AG20443 (cell line): ENCODE measurements at places on chromosomes 11 and 22.

DNA sequence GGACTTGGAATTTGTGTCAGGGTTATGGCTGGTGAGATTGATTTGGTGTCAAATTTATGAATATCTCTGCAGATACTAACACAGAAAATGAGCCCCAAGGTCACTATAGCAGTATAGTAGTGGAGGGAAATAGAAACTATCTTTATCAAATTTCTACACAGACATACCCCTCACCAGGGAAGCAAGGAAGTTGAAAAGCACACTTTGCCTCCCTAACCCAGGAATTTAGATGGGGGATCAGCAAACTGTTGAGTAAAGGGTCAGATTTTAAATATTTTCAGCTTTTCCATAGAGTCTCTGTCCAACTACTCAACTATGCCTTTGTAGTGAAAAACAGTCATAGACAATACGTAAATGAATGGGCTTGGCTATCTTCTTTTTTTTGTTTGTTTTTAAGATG, 12.8 kb downstream of the CRKL start:
- no peak for DNase-seq

- DNase-seq: no peak
These were observed 147.5 kb downstream of the TMEM135 start for GRCh38 chr11:87185228-87185627.

- peak; percentile 87 for DNase-seq
These were observed 678 bp upstream of the INPPL1 start for GRCh38 chr11:72223615-72224563.

DNA sequence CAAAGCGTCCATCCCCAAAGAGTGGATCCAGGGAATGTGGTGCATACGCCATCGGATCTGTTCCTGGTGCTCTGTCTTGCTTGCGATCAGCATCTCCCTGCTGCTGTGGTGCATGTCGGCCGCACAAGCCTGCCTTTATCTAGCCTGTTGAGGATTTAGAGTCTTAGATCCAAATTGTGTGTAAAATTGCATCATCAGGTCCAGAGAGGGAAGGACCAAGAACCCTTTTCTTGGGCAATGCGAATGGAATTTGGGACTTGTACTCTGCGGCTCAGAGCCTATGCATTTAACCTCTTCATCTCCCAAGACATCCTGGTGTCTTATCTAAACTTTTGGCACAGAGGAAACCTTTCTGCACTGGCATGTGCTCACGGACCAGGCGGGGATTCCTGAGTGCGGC, 1238.7 kb downstream of the TBC1D22A start:
- DNase-seq: no peak

- peak; percentile 27 for DNase-seq
These were observed 179.0 kb downstream of the GRM5 start for GRCh38 chr11:88886796-88887195.

DNA sequence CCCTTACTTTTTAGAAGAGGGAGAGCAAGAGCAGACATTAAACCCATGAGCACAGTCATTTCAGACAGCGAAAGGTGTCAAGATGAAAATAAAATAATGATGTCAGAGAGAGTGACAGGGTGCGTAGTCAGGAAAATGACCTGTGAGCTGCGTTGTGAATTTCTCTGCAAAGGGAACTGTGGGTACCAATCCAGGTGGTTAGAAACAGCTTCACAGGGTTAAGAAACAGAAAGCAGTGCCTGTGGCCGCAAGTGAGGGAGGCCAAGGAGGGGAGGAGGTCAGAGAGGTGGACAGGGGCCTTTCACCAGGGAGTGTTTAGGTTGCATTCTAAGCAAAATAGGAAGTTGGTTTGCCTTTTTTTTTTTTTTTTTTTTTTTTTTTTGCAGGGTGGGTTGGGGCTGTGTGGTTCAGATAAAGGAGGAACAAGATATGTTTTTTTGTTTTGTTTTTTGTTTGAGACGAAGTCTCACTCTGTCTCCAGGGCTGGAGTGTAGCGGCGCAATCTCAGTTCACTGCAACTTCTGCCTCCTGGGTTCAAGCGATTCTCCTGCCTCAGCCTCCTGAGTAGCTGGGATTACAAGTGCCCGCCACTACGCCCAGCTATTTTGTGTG, 7.9 kb downstream of the TIGD3 start:
- no peak for DNase-seq

- no peak for DNase-seq
These were observed 154.3 kb upstream of the TBCEL start for GRCh38 chr11:120869516-120870011.

DNA sequence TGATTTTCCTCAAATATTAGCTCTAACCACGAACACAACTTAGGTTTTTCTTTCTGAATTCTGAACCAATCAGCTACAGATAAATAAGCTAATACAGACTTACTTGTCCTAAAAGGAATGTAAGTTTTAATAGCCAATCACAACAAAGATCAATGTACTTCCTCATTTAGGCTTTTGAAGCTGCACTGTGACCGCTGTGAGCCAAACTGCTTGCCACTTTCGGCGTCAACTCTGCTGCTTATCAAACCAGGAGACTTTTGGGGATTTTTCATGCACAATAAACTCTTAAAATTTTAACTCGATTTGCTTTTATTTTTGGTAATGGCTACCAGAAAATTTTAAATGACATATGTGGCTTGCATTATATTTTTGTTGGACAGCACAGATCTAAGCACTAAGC, 92.5 kb downstream of the TMPRSS5 start:
- no peak for DNase-seq

DNA sequence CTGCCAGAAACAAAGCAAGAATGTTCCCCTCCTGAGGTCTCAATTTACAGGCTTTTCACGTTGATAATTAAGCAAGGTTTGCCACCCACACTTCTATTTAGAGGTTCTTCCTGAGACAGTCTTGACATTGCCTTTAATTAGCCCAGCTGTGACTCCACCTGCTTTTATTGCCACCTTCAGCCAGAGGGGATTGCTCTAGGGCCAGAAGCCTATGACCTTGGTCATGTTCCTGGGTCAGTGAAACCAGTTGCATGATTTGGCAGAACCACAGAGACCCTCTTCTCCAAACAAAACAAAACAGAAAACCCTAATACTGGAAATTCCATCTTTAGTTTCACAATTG, 89.8 kb downstream of the APIP start:
- no peak for DNase-seq

GRCh38 chr11:1422481-1422880, 32.7 kb downstream of the BRSK2 start:
- no peak for DNase-seq

GRCh38 chr11:133082841-133083488, 449.3 kb downstream of the OPCML start:
- DNase-seq: peak; percentile 96
